ENCODE measurements at places on chromosomes 7 and 10.

DNA sequence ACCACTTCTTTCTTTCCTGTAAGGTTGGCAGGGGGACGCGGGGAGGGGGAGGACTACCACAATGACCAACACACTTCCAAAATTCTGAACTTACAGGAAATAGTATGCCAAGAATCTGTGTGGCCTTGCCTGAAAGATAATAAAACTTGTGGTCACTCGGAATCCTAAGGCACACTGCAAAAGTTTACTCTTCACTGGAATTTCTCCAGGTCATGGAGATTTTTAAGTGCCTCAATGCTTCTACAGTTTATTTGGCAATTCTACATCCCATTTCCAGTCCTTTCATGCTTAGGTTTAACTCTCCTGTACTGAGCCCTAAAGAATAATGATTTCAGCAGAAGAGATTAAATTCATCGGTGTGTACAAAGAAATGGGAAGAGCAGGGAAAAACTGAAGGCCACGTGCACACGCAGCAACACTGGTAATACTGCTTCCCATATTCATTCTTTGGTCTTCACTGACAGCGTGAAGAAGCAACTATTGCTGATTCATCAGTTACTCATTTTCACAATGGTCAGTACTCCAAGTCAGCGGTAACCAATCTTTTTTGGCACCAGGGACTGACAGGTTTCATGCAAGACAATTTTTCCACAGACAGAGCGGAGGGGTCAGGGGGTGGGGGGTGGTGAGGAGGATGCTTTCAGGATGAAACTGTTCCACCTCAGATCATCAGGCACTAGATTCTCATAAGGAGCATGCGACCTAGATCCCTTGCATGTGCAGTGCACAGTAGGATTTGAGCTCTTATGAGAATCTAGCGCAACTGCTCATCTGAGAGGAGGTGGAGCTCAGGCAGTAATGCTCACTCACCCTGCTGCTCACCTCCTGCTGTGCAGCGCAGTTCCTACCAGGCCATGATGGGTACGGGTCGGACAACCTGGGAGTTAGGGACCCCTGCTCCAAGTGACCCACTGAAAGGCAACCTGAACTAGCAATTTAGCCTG is 9.8 kb downstream of the LARP4B start:
- DNase-seq: no peak

DNA sequence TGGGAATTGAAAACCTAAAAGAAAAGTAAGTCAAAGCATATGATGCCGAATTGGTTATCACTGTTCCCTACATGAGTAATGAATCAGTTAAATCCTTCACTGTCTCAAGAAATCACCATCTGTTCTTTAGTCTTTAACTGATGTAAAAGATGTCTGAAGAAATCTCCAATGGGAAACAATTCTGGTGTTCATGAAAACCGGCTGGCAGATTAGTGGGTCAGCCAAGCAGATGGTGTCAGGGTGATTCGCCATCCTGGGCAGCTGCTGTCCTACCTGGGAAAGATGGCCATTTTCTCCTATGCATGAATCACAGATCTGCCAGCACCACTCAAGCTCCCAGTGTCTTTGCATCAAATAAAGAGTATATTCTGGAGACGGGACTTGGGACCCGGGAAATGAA is 925.2 kb upstream of the GHITM start:
- DNase-seq: no peak

- no peak for DNase-seq
These were observed 84.5 kb downstream of the LHFPL3 start for GRCh38 chr7:104412911-104413310.

- DNase-seq: peak; percentile 93
These were observed 44.1 kb downstream of the DGKB start for GRCh38 chr7:14858410-14858809.

- peak; percentile 8 for DNase-seq
These were observed 5.9 kb upstream of the ITGA8 start for GRCh38 chr10:15725603-15726002.

GRCh38 chr10:109166935-109167334 is 756.4 kb downstream of the XPNPEP1 start:
- DNase-seq: no peak

- DNase-seq: no peak
These were observed 720 bp downstream of the SUN1 start for GRCh38 chr7:832968-833424.

DNA sequence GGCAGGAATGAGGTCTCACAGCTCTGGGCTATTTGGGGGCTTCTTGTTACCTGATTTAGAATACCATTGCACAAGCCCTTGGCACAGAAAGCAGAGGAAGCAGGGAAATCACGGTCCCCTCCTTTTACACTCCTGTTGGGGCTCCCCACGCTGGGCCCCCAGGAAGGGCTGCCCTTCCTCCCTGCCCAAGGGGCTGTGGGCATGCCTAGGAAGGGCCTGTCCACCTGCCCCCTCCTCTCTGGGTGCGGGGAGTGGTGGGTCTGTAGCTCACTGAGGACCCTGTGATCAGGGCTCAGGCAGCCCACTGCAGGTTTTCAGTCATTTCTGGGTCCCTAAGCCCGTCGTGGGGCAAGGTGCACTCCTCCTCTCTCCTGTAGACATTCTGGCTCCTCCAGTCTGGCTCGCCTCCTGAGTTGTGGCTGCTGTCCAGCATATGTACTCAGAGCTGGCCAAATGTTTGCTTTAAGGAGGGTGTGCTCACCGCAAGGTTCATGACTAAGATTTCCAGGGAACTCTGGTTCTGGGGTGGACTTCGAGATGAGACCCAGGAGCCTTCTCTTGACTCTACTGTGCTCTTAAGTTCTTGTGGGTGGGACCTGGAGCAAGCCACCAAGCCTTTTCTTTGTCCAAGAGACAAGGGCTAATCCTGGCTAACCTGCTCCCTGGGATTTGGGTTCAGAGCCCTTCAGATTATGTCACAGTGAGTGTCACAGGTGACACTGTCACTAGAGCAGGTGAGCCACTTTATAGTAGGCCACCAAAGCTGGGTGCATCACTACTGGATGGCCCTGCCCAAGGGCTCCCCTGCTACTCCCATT is 56.0 kb downstream of the TACR2 start:
- no peak for DNase-seq

GRCh38 chr7:22561321-22561811 is 61.4 kb upstream of the STEAP1B start:
- no peak for DNase-seq
